Activated CD8-positive, alpha-beta memory T cell treated with anti-CD3 and anti-CD28 coated beads for 1 hour (primary cell): ENCODE measurements at places on chromosomes 5 and 9.

DNA sequence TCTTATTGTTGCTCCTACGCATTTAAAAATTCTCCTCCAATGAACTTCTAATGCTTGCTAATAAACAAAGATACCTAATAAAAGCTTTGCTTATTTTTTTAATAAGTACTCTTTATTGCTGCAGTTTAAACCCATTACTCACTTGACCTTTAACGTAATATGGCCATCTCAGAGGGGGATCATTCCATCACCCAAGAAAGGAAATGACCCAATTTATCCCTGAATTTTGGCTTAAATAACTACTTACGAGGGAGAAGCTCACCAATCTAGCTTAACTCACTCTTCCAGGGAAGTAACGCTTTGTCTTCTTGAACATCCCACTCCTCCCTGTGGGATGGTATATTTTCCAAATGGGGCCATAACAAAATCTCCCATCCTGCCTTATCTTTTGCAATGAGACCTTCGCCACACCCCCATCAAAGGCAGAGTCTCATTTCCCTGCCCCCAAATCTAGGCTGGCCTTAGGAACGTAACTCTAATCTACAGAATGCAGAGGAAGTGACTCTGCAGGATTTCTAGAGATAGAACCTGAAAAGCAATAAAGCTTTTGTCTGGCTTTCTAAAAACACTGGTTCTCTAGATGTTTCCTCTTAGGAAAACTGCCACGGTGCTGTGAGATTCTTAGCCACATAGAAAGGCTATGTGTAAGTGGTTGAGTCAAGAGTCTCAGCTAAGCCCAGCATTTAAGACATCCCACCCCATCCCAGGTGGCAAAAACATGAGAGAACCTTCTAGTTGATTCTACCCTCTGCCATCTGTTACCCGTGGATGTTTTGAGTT lies 310.0 kb downstream of the ASTN2 start:
- no peak for DNase-seq

DNA sequence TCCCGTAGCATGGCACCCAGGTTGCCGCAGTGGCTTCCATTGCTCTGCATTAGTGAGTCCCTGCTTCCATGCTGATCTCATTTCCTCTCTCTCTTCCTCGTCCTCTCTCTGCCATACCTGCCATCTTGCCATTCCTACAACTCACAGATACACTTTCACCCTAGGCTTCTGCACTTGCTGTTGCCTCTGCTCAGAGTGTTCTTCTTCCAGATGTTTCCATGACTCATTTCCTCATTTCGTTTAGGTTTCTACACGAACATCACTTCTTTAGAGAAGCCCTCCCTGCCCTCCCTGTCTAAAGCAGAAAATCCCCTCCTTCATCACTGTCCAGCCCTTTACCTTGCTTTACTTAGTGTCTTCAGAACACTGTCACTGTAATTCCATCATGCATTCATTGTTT lies 115.2 kb upstream of the WWC1 start:
- no peak for DNase-seq

GRCh38 chr5:51156222-51156621 lies 227.0 kb upstream of the ISL1 start:
- DNase-seq: no peak

GRCh38 chr5:142671266-142671665 lies 14.6 kb downstream of the FGF1 start:
- DNase-seq: no peak

DNA sequence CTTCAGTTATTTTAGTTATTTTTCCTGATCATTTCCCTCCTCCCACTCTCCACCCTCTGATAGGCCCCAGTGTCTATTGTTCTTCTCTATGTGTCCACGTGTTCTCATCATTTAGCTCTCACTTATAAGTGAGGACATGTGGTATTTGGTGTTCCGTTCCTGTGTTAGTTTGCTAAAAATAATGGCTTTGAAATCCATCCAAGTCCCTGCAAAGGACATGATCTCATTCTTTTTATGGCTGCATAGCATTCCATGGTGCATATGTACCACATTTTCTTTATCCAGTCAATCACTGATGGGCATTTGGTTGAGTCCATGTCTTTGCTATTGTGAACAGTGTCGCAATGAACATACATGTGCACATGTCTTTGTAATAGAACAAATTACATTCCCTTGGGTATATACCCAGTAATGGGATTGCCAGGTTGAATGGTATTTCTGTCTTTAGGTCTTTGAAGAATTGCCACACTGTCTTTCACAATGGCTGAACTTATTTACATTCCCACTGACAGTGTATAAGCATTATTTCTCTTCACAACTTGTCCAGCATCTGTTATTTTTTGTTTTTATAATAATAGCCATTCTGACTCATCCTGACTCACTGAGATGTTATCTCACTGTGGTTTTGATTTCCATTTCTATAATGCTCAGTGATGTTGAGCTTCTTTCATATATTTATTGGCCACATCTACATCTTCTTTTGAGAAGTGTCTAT lies 17.2 kb upstream of the DIRAS2 start:
- DNase-seq: no peak

GRCh38 chr9:85715587-85715986 lies 26.2 kb downstream of the AGTPBP1 start:
- DNase-seq: no peak

DNA sequence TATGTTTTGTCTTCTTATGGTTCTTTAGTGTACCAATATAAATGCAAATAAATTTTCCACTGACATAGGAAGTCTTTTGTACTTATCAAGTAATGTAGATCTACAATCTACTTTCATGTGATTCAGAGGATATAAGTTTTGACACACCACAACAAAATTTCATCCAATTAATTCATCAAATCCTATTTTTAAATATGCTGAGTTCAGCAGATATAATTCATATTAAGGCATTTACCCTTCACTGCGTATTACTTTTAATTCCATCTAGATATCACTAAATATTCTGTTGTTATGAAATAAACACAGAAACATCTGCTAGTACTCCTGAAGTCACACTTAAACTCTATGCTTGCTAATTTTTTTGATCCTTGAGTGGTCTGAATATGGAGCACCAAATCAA lies 19.8 kb upstream of the ZNF354A start:
- DNase-seq: no peak

DNA sequence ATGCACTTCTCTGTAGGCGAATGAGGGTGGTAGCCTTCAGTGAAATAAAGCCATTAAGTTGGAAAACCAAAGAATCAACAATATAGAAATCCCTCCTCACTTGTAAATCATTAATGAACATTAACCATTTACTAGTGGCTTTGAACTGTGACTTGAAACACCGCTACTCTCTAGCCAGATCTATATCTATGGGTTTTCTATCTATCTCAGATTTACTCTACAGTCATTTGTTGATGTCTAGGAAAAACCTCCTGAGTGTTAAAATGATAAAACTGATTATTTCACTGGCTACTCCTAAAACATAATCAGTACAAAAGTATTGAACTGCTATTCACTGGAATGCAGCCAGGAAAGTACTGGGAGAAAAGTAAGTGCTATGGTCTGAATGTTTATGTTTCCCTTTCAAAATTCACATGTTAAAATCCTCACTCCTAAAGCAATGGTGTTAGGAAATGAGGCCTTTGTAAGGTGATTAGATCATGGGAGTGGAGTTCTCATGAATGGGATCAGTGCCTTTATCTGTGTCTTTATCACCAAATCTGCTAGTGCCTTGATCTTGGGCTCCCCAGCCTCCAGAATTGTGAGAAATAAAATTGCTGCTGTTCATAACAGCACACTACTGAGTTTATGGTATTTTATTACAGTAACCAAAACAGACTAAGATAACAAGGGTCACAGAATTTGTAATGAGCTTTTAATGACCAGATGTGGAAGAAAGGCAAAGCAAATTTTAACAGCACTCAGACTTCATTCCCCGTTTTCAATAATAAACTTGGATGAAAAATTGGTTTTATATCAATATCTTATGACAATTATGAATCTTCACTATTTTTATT lies 8.6 kb upstream of the OXCT1 start:
- no peak for DNase-seq

- DNase-seq: no peak
These were observed 14.1 kb upstream of the C5orf58 start for GRCh38 chr5:170218726-170219125.

DNA sequence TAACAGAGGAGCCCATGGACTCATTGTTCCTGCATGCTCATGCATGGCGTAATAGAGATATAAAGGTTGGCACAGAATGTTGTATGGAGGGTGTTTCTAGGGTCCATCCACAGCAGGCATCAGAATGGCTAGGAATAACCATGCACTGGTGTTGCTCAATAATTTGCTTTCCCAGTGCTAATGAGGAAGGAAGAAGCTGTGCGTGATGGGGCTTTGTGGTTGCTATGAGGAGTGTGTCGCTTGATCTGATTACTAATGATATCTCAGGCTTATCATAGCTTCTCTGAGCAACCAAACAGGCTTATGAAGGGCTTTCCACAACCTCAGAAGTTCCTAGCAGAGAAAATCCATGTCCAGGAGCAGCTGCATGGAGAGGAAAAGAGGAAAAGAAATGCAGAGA lies 151.3 kb upstream of the TRPC7 start:
- no peak for DNase-seq

- DNase-seq: no peak
These were observed 124.9 kb downstream of the SPOCK1 start for GRCh38 chr5:137374110-137374714.

- no peak for DNase-seq
These were observed 9.5 kb upstream of the TIFAB start for GRCh38 chr5:135461481-135462151.

- no peak for DNase-seq
These were observed 53.5 kb upstream of the GRIN3A start for GRCh38 chr9:101791938-101792337.

DNA sequence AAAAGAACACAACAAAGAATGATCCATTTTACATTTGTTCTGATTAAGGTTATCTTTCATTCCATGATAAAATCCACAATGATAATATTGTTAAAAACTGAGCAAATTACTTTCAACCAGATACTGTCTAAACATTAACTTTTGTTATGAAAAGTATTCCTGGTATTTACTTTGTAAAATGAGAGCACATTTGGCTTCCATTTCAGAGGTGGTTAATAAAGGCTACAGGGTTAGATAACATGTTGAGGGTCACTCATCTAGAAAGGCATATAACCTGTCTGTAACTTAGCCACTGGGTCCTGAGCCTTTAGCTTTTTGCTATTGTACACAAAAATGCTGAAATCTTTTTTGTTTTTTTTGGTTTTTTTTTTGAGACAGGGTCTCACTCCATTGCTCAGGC lies 99.3 kb downstream of the ANXA2R start:
- no peak for DNase-seq

- no peak for DNase-seq
These were observed 1.0 kb downstream of the MSX2 start for GRCh38 chr5:174725261-174725990.

DNA sequence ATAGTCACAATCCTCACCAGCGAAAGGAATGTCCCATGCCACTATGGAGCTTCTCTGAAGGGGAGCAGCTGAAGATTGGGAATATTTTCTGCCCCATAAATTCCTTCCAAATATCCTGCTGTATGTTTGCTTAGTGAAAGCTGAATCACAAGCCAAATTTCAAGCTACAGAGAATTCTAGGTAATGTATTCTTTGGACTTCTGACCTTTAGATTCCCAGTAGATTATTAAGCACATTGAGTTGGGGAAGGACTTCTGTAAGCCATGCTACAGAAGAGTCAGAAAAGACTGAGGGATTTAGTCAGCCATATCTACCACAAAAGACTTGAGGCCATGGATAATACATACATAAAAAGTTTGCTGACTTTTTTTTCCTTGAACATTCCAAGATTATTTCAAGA lies 1342.0 kb upstream of the NUDT12 start:
- no peak for DNase-seq

- no peak for DNase-seq
These were observed 360.0 kb downstream of the BNC2 start for GRCh38 chr9:16510482-16510881.

DNA sequence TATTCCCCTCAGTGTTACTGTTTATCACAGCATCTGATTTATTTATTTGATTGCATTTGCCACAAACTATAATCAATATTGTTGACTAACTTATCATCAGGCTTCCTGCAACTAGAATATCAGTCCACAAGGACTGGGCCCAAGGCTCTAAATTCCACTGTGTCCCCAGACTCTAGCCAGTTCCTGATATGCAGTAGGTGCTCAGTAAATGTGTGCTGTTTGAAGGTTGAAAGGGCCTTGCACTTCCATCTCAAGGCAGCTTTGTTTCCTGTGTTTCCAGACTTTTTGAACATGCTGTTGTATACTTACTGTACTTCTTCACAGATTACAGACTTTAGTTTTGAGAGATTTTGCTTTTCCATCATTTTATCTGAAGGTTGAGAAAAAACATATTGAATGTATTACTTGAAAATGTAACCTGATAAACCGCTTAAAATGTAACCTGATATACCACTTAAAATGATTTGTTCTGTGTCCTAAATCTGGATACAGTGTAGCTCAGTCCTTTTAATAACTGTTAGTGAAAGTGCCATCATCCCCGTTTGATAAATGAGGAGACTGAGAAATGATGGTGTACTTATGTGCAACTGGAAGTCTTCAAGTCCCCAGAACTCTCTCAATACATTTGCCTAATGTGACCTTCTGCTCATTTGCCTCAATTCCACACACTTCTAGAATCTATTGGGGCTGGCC lies 18.7 kb downstream of the KIAA1191 start:
- DNase-seq: no peak

GRCh38 chr9:33867747-33868439 lies 50.9 kb downstream of the UBE2R2 start:
- no peak for DNase-seq

DNA sequence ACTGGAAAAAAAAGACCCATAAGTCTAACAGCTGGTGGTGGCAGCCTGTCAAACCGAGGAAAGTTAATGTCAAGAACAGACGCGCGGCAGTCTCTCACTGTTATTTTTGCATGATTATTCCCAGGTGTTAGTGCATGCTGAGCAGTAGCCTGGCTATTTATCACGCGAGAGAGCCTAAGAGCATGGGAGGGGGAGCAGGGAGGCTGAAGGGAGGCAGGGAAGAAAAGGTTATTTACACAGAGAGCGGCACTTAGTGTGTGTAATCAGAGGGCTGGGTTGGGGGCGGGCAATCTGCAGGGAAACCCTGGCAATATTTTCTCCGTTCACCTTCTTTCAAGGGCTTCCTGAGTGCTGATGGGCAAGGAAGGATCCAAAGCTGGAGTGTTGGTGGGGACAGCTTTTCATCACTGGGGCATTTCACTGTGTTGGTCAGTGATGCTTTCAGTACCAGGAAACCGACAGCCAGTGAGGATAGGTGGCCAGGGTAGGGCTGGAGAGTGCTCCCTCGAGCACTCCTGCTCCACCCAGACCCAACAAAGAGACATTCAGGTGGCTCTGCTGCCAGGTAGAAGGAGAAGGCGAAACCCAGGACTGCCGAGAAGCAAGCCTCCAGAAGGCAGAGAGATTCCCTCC lies 39.6 kb downstream of the ZNF608 start:
- DNase-seq: no peak

GRCh38 chr9:13361076-13361475 lies 81.6 kb upstream of the MPDZ start:
- DNase-seq: no peak

DNA sequence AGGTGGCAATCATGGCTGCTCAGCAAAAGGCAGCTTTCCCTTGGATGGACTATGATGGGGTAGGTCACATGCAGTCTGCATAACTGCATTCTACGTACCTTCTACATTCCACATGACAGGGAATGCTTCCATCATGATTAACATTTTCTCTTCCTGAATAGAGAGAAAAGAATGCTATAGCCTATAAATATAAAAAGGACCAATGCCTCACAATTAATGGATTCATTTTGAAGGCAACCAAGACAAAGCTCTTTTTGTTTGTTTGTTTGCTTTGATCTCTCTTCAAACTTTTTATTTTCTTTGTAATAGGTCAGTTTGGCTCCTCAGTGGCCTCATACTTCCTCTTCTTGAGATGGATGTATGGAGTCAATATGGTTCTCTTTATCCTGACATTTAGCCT lies 201.3 kb downstream of the ALDH1A1 start:
- no peak for DNase-seq
